ENCODE measurements at places on chromosomes 1 and 21. TPM values are rescaled to one million over a fixed set of nuclear protein-coding genes. Genes with fewer than 3 reads are reported as not detected.

Gene SLAMF9
- total RNA-seq = not detected

Gene GSTM3
- not detected for total RNA-seq

Gene CD84
- total RNA-seq = not detected

Gene CD247
- total RNA-seq = not detected

Gene C1QB
- not detected for total RNA-seq

Gene S100A14
- total RNA-seq = 46.2 TPM

Gene HJV
- total RNA-seq = not detected

Gene KCNAB2
- total RNA-seq = 3.9 TPM

Gene KCTD3
- total RNA-seq = 19.8 TPM

Gene DENND2C
- not detected for total RNA-seq

Gene TMCO4
- 23.8 TPM for total RNA-seq

Gene SNRPE
- total RNA-seq = 46.2 TPM

Gene TMEM201
- 31.7 TPM for total RNA-seq

GRCh38 chr1:231557411-231557810 is 28.9 kb downstream of the TSNAX start:
- DNase-seq = no peak

GRCh38 chr1:204283711-204284651 is 70.2 kb upstream of the GOLT1A start:
- no peak for DNase-seq

- no peak for DNase-seq
Observed at GRCh38 chr1:6688757-6689156, 12.9 kb downstream of the DNAJC11 start.

- DNase-seq = no peak
Observed at GRCh38 chr1:100791586-100791985, 72.0 kb downstream of the VCAM1 start.

- peak; percentile 65 for DNase-seq
Observed at GRCh38 chr1:99737016-99737415, 29.4 kb downstream of the FRRS1 start.

DNA sequence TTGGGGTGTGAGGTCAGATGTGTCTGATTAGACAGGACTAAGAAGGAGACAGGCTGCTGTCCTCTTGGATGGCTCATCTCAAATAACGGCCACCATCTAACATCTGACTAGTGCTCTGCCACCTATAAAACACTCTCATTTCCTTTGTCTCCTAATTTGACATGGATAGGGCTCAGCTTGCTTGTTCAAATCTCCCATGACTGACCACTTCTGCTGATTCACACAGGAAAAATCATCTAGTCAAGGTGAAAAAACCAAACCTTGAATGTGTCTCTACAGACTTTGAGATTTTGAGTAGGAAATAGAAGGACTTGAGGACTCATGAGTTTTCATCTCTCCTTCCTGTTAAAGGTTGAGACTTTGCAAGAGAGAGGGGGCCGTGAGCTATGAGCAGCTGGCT is 150.6 kb downstream of the IER5 start:
- no peak for DNase-seq

GRCh38 chr1:231923491-231924041 is 297.0 kb downstream of the DISC1 start:
- no peak for DNase-seq

DNA sequence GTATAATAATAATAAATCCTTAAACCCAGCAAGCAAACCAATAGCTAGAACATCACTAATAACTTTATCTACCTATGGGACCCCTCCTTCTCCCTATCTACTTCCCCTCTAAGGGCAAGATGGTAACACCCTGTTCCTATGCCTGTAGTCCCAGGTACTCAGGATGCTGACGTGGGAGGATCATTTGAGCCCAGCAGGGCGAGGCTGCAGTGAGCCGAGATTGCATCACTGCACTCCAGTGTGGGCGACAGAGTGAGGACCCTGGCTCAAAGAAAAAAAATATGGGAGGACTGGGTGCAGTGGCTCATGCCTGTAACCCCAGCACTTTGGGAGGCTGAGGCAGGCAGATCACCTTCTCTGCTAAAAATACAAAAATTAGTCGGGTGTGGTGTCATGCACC is 143.1 kb upstream of the SLC45A1 start:
- peak; percentile 42 for DNase-seq

GRCh38 chr1:81192647-81193642 is 607.8 kb upstream of the ADGRL2 start:
- DNase-seq = no peak

GRCh38 chr1:231982871-231983587 is 356.4 kb downstream of the DISC1 start:
- no peak for DNase-seq

- DNase-seq = peak; percentile 81
Observed at GRCh38 chr1:228486596-228487335, 416 bp upstream of the RNF187 start.

GRCh38 chr1:4150262-4150661 is 250.2 kb upstream of the C1orf174 start:
- DNase-seq = no peak

DNA sequence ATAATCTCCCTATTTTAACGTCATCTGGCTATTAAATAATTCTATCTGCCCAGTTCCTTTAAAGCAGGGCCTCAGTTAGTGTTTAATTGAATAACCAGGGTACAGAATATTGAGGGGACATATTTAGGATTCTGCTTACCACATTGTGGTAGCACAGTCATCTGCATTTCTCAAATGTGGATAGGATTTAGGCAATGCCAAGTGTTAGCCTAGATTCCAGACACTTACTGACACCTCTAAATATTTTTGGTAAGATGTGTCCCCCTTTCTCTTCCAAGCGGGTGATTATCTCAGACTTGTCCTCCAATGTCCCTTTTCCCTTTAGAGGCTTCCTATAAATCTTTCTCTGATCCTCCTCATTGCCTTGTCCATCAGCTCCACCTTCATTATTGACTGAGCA is 160.8 kb upstream of the HOOK1 start:
- no peak for DNase-seq

GRCh38 chr1:167995038-167995437 is 58.2 kb upstream of the MPC2 start:
- no peak for DNase-seq

DNA sequence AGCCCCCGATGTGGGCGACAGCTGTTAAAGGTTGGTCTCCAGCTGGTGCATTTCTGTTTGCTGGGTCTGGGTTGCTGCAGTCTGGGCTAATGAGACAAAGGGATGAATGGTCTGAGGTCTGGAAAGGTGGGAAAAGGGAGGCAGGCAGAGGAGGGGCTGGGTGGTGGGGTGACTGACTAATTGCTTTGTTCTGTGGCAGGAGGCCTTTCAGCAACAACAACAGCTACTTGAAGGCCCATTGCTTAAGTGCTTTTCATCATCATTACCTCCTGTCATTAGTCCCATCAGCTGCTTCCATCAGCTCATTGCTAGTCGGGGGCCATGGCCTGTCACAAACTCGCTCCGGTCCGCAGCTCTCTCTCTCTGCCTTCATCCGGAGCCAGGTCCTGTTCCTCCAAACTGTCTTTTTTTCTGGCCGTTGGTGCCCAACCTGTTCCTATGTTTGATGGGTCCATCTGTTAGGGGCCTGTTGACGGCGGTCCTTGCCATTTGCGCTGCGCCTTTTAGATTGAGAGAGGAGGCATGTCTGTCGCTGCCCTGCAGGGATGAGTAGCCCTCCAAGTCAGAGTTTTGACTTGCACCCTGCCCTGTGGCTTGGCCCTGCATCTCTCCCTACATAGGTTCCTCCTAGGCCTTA is 105.6 kb upstream of the PLXNA2 start:
- DNase-seq = no peak

GRCh38 chr1:151958959-151959358 is 34.7 kb downstream of the S100A10 start:
- no peak for DNase-seq

DNA sequence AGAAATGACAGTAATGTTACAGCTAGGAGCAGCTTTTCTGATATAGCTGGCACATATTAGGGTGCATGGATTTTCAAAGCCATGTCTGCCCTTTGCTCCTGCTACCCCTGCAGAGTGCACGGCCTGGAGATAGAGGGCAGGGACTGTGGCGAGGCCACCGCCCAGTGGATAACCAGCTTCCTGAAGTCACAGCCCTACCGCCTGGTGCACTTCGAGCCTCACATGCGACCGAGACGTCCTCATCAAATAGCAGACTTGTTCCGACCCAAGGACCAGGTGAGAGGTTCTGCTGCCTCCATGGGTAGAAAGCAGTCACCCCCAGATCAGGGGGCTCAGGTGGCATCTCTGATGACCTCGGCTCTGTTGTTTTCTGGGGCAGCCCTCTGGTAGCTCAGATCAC is 9.8 kb downstream of the MTARC1 start:
- no peak for DNase-seq

- DNase-seq = no peak
Observed at GRCh38 chr21:36097427-36098181, 27.8 kb downstream of the CBR1 start.

DNA sequence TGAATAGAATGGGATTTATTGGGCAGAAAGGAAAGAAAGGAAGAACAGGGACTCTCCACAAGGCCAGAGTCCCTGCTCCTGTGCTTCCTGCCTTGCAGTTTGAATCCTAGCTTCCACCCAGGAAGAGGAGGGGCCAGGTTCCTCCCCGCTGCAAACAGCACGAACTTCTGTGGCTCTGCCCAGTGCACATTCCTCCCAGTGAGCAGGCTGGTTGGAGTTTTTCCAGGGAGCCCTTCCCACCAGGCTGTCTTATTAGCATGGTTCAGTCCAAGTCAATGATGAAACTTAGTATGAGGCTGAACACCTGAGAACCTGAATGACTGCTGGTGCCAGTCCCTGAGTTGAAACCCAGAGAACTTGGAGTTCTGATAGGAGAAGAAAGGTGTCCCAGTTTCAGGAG is 247.2 kb downstream of the DUSP10 start:
- peak; percentile 38 for DNase-seq

- no peak for DNase-seq
Observed at GRCh38 chr21:35128536-35128935, 79.4 kb upstream of the RUNX1 start.

- DNase-seq = peak; percentile 17
Observed at GRCh38 chr1:10598389-10598702, 123.6 kb downstream of the PEX14 start.

DNA sequence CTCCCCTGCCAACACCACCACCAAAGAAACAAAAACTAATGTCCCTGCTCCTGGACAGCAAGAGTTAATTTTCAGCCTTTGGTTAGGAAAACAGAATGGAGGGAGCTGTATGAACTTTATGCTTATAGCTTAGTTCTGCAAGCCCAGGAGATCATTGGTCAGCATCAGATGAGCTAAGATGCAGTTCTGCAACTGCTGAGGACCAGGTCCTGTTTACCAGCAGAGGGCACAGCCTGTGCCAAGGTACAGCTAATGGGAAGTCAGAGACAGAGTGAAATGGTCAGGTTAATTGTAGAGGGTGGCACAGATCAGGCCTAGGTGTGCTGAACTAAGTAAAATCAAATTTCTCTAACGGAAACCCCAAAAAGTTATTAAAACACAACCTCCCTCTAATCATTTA is 161.3 kb downstream of the ROR1 start:
- peak; percentile 57 for DNase-seq

DNA sequence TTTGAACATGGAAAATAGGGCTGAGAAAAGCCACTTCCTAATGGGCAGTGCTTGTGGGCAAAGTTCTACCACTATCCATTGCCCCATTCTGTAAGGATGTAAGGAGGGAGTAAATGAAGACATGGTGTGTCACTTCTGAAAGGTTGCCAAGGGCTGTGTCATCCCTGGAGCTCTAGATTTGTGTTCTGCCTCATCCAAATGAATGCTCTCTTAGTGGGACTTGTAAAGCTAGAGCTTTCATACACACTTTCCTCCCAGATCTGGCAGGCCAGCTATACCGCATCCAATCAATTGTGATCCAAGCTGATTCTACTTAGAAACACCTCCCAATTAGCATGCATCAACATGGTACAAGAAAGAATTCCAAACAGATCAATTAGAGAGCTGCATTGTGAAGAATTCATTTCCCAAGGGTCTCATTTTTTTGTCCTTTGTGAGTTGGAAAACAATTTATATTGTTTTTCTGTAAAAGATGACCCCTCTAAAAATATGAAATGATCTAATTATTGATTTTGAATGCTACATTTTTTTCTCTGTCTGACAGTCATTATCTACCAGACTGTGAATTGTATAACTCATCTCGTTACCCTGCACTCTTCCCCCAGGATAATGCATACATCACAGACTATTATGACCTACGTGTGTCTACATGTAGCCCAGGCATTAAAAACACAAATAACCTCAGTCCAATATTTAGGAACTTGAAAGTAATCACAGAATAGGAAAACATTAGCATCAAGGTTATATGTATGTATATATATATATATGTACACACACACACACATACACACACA is 117.1 kb upstream of the DUSP10 start:
- DNase-seq = no peak

GRCh38 chr1:207128336-207128921 is 24.4 kb downstream of the C4BPA start:
- DNase-seq = no peak

GRCh38 chr21:41168391-41169257 is 664 bp downstream of the BACE2 start:
- DNase-seq = no peak

- DNase-seq = no peak
Observed at GRCh38 chr1:68918563-68918962, 421.7 kb upstream of the DEPDC1 start.

GRCh38 chr1:18126616-18127015 is 19.0 kb downstream of the IGSF21 start:
- DNase-seq = no peak

GRCh38 chr1:234989019-234989418 is 139.6 kb downstream of the TOMM20 start:
- DNase-seq = no peak

DNA sequence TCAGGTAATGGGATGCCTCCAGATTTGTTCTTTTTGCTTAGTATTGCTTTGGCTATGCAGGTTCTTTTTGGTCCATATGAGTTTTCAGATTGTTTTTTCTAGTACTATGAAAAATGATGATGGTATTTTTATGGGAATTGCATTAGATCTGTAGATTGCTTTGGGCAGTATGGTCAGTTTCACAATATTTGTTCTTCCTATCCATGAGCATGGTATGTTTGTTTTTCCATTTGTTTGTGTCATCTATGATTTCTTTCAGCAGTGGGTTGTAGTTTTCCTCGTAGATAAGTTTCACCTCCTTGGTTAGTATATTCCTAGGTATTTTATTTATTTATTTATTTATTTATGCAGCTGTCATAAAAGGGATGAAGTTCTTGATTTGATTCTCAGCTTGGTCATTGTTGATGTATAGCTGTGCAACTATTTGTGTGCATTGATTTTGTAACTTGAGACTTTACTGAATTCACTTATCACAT is 103.9 kb upstream of the DNAH14 start:
- no peak for DNase-seq
